ENCODE measurements at places on chromosomes 2 and 18. TPM values are rescaled to one million over a fixed set of nuclear protein-coding genes. Genes with fewer than 3 reads are reported as not detected.

DNA sequence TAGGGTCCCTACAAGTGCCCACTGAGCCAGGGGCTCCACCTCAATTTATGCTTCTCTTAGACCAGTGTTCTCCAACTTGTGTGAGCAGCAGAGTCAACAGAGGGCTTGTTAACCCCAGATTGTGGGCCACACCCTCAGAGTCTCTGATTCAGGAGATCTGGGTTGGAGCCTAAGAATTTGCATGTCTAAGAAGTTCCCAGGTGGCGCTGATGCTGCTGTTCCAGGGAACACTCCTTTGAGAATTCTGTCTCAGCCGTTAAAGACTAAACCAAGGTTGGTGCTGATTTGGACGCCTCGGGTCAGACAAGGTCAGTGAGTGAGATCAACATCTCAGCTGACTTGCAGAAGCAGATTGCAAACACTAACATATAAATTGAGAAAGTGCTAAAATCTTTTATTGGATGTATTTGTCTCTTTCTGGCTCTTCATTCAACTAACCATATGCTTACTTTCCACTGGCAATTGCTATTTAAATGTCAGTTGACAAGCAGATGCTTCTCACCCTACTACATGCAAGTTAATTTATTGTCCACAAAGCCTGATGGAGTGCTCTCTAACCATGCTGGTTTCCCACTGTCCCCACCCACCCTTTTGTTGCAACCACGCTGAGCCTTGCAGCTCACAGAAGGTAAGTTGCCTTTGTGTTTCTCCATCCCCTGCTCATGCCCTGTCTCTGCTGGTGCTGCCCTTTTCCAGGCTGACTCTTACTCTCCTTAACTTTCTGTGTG, 31.5 kb downstream of the LYPD1 start:
- DNase-seq = no peak

Gene FHOD3
- total RNA-seq = 33.0 TPM

DNA sequence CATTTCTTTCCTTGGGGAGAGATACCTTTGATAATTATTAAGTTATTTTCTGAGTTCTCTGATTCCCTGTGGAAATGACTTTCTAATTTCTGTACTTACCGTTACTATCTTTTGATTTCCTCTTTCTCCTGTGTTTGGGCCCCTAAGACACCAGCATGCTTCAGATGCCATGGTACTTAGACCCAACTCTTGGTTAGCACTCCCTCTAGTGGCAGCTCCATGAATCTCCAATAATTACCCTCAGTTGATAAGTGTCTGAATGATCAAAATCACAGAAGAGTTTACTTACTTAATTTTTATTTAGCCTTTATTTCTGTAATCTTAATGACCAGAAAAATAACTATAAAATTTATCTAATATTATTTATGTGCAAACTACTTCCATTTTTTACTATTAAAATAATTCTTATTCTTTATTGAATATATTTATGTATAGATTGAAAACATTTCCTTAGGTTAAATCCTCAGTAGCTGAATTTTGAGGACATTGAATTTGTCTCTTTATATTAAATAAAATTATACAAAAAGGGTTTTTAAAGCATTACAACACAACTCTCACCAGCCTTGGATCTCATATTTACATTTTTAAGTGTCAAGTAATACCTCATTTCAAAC, 300.4 kb downstream of the KCNS3 start:
- peak; percentile 62 for DNase-seq

- no peak for DNase-seq
These were observed 2.5 kb downstream of the PSTPIP2 start for GRCh38 chr18:46069524-46069923.

DNA sequence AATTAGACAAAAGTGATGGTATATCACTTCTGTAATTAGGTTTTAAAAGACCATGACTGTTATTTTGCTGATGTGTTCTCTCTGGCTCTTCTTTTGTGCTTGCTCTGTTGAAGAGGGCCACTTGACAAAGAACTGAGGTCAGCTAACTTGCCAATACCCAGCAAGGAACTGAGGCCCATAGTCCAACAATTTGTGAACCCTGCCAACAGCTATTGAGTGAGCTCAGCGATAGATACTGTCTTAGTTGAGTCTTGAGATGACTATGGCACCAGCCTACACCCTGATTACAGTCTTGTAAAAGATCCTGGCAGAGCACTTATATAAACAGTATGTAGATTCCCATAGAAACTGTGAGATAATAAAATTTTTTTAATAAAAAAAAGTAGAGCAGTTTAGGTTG, 103.0 kb downstream of the BMPR2 start:
- no peak for DNase-seq

GRCh38 chr2:11371092-11371937, 26.9 kb upstream of the ROCK2 start:
- DNase-seq = no peak

Gene SIX3
- not detected for total RNA-seq

- no peak for DNase-seq
These were observed 133.3 kb downstream of the TMEM247 start for GRCh38 chr2:46612675-46613074.

DNA sequence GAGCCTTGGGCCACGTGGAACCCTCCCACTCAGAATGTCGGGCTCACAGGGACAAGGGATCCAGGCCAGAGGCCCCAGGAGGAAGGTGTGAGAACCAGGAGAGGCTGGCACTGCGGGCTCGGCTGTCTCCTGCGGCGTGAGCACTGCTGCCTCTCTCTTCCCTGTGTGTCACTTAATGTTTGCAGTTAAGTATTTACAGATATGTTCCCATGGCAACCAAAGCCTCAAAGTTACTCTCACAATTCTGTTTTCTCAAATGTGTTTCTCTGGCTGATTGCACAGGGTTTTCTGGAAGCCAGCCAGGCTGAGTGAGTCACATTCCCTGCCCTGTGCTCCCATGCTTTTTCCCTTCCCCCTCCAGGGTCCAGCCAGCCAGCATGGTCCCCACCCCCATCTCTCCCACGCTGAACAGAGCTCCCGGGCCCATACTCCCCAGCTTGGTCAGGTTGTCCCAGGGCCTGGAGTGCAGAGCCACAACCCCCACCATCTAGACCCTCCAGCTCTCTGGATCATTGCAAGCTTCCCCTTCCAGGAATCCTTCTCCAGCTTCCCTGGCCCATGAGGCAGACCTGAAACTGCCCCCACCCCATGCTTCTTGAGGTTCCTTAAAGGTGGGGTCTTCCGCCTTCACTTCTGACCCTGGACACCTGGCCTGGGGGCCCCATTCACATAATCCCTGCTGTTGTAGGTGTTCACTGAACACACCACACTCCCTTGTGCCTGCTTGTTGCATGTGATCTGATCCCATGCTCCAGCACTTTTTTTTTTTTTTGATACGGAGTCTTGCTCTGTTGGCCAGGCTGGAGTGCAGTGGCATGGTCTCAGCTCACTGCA, 265.9 kb downstream of the CELF4 start:
- DNase-seq = peak; percentile 96
